Activated naive CD8-positive, alpha-beta T cell treated with anti-CD3 and anti-CD28 coated beads for 36 hours (primary cell): ENCODE measurements at places on chromosomes 2 and 18. TPM values are rescaled to one million over a fixed set of nuclear protein-coding genes. Genes with fewer than 3 reads are reported as not detected.

GRCh38 chr2:75211266-75211770 lies 12.0 kb upstream of the TACR1 start:
- no peak for DNase-seq

DNA sequence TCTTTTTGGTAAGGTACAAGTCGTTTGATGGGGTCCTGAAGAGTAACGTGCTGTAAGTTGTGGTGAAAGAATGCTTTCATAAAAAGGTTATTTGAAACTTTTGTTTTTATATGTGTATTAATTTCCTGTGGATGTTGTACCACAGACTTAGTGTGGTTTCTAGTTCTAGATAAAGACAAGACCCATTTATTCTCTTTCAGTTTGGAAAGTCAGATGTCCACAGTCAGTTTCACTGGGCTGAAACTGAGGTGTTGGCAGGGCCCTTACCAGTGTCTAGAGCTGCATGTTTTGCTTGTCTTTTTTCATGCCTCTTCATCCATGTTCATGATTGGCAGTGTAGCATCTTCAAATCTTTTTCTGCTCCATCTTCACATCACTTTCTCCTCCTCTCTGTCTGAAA lies 22.1 kb upstream of the DOCK10 start:
- DNase-seq: no peak

GRCh38 chr2:78431241-78431640 lies 594.3 kb upstream of the REG3G start:
- no peak for DNase-seq

Gene NEDD4L
- total RNA-seq: 14.4 TPM

- no peak for DNase-seq
Observed at GRCh38 chr18:2879889-2880288, 33.1 kb downstream of the EMILIN2 start.

Gene L3MBTL4
- total RNA-seq: 0.37 TPM

- DNase-seq: no peak
Observed at GRCh38 chr2:236954641-236955040, 131.0 kb upstream of the COPS8 start.
